ENCODE measurements at places on chromosomes 4 and X.
A peak's percentile ranks its signal among the peaks of the same experiment; 100 is the strongest.

GRCh38 chrX:127085939-127086338, 266.4 kb downstream of the PRR32 start:
- DNase-seq: no peak

DNA sequence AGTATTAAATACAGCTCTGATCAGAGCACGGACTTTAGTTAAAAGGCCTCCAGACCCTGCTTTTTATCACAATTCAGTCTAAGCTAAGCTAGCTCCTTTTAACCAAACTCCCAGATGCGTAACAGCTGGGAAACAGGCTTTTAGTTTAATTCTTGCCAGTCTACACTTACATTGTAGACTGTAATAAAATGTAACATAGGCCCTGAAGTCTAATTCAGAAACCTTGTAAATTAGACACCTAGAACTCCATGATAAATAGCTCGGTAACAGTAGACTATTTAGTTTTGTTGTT, 20.1 kb downstream of the FBXO8 start:
- DNase-seq: no peak

- no peak for DNase-seq
Observed at GRCh38 chr4:39910064-39910463, 67.6 kb downstream of the PDS5A start.

DNA sequence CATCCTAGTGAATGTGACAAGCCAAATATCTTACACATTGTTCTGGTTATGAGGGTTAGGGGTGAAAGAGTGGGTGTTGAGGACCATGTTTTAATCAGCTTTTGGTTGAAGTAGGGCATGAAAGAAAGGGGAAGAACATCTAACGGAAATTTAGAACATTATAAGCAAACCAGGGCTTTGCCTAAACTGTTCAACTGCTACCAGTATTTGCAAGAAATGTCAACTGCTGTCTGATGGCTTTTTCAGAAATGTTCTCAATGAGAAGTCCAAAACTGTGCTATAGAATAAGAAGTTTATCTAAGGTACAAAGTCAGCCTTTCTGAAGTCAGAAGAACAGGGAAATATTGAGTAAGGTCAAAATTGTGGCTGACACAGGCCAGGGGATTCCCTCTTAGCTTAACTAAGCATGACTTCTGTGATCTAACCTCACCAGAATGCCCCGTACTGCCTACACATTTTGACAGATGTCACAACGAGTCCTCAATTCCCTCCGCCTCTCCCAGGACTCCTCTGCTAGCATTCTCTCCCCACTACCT, 67.1 kb downstream of the DTHD1 start:
- DNase-seq: no peak

DNA sequence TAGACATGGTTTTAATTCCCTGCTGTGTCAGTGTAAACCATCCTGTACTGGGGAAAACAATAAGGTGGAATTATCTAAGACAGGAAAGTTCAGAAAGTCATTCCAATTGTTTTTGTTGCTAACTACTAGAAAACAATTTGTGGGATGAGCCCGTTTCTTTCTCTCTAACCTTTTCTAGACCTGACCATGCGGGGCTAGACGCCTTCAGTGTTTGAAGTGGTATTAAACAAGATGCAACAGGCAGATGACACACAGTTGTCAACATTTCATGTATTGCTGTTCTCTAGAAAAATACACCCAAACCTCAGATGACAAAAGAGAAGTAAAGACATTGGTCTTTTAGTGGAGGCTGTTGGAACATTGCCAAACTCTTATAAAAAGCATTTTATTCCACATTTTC, 105.7 kb downstream of the FRAS1 start:
- no peak for DNase-seq

DNA sequence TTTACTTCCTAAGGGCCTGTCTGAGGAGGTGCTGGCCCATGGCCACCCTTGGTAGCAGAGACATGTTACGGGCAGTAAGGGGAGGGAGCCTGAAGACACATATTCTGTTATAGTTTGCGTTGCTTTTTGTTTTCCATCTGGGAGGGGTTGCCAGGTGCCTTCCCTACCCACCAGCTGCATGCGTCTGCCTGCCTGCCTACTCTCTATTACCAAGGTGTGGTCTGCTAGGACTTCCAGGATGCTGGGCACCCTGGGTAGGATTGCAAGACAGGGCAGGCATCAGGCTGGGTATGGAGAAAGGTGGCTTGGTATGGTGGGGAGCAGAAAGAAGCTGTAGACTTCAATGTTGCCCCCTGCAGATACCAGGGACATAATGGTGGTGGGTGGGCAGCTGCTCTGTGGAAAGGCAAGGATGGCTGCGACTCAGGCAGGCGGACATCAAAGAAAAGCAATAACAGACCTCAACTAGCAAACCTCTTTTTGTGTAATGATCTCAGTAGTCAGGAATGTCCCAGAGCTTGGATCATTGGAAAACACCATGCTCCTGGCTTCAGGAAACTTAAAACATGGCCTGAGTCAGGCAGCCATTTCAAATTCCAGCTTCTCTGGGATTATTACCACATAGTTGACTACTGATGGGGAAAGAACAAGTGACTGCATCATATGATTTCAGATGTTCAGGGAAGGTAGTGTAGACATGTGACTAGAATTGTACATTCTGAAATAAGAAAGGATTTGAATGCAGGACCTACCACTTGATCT, 67.8 kb downstream of the HOPX start:
- DNase-seq: no peak

- DNase-seq: no peak
Observed at GRCh38 chr4:140720387-140721304, 35.5 kb downstream of the TBC1D9 start.

- DNase-seq: no peak
Observed at GRCh38 chr4:128711361-128711760, 98.1 kb upstream of the JADE1 start.

DNA sequence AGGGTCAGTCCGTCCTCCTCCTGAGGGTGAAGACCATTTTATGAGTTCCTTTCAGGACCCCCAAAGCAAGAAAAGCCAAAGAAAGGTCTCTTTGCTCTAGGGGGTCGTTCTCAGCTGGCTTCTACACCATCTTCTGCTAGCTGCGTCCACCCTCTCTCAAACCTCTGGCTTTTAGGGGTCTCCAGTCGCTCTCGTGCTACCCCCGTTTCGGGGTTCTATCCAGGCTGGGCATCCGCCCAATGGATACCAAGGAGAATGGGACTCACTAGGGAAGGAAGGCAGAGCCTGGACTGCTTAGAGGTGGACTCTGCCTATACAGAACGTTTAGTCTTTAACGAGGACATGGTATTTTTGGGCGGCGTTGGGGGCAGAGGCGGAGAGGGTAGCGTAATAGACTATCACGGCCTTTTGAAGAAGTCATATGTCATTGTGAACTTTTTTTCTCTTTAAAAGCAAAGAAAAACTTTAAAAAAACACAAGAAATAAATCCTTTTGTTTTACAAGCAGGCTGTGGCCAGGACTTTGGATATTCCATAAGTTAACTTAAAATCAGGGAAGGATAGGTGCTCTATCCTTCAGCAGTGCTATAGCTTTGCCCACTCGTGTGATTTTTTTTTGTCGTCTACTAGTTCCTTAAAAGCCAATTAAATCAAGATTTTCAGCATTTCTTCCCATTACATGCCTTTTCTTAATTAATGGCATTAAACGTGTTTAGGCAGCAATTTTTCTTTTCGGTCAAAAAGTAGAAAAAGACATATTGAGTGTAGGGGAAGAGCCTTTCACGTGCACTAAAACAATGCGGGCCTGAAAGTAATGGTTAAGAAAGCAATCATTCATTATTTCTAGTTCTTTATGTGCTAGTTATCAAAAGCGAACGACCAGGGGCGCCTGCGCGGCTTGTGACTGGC, 7.2 kb upstream of the PITX2 start:
- DNase-seq: no peak

DNA sequence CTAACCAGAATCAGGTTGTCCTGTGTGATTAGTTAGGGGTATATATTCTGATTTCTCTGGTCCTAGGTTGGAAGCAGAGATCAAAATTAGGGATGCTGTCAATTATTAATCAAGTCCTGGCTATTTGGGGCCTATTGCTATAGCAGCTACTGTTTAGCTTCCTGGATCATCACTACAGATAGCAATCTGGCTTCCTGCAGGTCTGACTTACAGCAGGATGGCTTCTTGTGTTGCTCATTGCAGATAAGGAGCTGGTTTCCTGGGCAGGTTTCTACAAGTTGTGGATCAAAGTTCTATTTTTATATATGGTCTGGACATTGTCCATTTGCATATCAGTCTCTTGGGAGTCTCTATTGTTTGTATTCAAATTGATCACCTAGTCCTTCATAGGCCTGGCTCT, 57.7 kb upstream of the C4orf54 start:
- DNase-seq: no peak

- DNase-seq: peak; percentile 64
Observed at GRCh38 chr4:40909363-40909876, 159.7 kb downstream of the NSUN7 start.

DNA sequence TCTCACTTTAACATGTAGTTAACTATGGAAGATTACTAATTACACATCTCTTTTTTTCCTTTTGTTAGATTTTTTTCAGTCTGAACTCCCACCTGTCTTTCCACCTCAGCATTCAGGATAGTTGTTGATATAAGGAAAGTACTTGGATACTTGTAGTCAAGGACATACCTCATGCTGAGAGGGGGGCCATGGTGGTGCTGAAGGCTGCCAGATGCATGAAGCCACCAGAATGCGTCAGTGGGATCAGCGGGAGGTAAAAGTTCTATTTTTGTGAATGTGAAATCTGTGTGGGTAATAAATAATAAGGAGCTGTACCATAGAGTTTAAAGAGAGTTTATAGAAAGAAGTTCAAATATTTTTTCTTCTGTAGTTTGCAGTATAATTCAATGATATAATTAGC, 13.1 kb upstream of the NDST4 start:
- DNase-seq: no peak

DNA sequence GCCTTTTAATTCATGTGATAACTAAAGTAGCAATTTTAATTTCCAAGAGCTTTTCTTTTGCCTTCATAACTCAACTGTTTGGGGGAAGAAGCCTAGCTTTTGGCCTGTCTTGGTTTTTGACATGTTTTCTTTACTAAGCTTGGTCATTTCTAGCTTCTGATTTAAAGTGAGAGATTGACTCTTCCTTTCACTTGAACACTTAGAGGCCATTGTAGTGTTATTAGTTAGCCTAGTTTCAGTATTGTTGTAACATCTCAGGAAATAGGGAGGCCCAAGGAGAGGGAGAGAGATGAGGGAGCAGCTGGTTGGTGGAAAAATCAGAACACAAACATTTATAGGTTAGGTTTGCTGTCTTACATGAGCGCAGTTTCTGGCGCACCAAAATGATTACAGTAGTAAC, 44.8 kb downstream of the DCLK2 start:
- DNase-seq: no peak

DNA sequence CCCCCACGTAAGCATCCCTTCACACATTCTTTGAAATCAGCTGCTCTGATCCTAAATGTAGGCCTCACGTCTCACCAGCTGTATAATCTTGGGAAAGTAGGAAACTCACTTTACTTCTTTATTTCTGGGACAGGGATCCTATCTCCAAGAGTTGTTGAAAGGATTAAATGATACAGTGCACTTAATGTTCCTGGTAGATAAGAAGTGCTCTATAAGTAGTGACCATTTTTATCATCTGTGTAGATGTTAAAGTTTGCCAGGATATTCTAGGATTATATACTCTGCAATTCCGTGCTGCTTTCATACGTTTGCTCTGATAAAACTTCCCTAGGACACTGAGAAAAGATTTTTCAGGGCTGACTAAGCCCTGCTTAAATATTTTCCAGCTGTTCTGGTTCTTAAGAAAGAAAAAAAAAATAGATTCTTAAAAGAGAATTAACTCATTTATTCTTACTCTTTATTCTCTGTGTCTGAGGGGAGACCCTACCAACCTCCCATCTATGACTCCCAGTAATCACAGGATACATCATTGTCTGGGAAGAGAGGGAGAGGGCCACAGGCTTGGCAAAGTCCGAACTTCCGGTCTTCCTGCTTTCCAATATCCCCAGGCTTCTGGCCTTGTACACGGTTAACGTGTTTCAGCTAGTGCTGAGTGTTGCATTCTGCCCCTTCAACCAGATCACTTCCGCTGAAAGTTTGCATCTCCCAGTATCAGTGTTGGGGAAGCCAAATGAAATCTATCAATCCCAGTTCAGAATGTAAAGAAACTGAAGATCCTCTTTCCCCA, 269.2 kb downstream of the TRIML1 start:
- no peak for DNase-seq

- DNase-seq: no peak
Observed at GRCh38 chrX:103739421-103739820, 28.7 kb downstream of the TMEM31 start.

- no peak for DNase-seq
Observed at GRCh38 chr4:4289055-4289454, 899 bp downstream of the LYAR start.

- peak; percentile 68 for DNase-seq
Observed at GRCh38 chr4:108141213-108141950, 27.4 kb downstream of the LEF1 start.

- no peak for DNase-seq
Observed at GRCh38 chr4:148850257-148850995, 408.2 kb upstream of the NR3C2 start.

- no peak for DNase-seq
Observed at GRCh38 chrX:13687203-13687602, 1.7 kb upstream of the RAB9A start.

GRCh38 chrX:32842053-32842452, 369.3 kb downstream of the DMD start:
- no peak for DNase-seq

DNA sequence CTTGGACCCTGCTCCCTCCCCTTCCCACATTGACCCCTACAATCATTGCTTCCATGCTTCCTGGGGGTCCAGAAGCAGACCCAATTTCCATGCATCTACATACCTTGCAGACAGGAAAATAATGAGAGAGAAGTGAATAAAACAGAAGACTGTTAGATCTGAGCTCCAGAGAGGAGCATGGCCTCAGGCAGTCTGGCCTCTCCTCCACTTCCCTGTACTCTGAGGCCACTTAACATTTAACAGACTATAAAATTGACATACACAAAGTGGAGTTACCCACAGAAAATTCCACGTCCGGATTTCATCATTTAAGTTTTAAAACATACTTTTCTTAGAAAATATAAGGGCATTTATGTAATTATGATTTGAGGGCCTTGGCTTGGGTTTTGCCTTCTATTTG, 2.1 kb upstream of the PRSS12 start:
- DNase-seq: no peak

- peak; percentile 52 for DNase-seq
Observed at GRCh38 chrX:111652719-111653118, 28.3 kb upstream of the ALG13 start.

- DNase-seq: no peak
Observed at GRCh38 chrX:74277846-74278245, 26.1 kb upstream of the ZCCHC13 start.

DNA sequence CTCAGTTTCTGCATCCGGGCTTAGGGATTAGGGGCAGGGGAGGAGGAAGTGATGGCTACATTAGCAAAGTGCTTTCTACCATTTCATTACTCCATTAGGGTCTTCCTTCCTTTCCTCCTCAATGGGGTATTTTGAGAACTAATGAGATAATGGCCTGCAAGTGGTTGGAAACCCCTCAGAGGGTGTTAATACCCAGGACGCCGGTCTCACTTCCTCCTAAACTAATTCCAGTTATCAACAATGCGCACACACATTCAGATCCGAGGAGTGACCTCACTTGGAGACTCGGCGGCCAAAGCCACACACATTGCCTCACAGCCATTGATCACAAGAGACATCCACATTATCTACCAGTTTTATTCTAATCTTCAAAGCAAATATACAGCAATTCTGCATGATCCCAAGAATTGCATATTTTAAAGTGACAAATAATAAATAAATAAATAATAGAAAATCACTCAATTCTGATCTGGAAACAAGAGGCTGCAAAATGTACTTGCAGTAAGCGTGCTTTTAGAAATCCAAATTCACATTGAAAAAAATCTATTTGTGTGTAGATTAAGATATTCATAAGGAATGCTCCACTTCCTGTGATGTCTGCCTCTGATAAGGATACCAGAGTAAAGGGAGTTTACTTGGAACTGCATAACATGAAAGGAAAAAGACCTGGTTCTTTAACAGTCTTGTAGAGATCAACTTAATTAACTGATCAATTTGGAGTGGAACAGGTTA, 329.1 kb downstream of the FBXW7 start:
- no peak for DNase-seq

Measured in NCI-H2081 (cell line).